HCEC 1CT (cell line): ENCODE measurements at places on chromosomes 12 and 14.

GRCh38 chr12:19572920-19573558, 133.7 kb downstream of the AEBP2 start:
- peak; percentile 61 for DNase-seq

DNA sequence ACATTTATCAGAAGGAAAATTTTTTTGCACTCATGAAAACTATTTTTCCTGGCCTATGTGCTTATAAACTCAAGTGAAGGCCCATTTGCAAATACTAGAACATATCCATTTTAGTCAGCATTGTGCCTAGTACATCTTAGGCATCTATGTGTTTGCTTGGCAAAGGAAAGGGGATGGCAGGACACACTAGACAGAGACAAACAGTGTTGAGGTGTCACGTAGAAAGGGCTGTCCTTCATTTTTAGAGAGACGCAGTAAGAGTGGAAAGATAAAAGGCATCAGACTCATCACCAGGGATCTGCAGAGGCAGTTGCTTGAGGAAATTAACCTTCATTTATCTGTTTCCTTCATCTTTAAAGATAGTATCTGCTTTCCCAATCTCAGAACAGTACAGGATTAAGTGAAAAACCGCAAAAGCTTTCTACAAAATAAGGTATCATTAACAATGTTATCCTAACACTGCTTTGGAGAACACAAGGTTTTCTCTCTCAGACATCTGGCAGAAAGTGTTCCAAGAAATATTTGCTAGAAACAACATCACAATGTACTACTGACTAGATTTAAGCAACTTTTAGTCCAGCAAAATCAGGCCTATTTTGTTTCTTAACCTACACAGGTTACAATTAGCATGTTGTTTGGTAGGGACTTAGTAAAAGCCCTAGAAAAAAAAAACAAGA, 2.0 kb downstream of the YBX3 start:
- DNase-seq: no peak

DNA sequence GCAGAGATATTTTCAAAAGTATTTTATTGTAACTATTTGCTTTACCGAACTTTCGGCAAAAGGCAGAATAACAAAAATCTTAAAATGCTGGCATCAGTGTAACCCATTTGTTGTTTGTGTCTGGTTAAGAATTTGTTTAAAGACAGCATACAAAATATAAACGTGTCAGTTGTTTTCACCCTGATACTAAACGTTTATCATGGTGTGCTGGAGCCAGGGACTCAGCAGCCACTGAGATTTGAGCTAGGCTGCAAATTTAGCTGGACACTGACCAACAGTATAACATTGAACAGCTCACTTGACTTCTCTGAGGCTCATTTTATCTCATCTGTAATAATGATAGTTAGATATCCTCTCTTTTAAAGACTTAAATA, 183.7 kb downstream of the TMTC3 start:
- peak; percentile 71 for DNase-seq

DNA sequence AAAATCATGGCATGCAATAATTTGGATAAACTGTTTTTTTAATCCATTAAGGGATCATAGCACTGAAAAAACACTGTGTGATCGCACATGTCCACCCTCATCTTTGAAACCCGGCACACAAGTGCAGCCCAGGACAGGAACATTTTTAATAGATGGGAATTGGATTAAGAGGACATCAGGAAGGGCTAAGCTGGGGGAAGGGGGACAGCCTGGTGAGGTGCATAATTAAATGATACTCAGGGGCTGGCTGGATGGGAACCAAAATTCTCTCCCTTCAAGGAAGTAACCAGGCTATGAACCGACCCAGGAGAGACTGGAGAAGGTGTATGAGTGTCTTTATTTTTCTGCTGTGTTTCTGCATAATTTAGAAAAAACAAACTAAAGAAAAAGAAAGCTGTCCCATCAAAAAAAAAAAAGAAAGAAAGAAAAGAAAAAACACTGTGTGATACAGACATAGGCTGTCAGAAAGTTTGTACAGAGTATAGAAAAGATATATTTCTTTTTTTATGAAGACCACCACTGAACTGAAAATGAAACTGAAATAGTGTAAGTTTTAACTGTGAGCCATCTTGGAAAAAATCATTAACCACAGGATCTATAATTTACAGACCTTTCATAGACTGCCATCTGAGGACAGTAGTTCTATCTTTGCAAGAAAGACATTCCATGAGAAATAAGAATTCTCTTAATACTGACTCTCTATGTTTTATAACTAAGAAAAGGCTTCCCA, 75.1 kb upstream of the SLC38A4 start:
- DNase-seq: no peak

- no peak for DNase-seq
Observed at GRCh38 chr14:88562532-88562830, 356 bp upstream of the ZC3H14 start.

DNA sequence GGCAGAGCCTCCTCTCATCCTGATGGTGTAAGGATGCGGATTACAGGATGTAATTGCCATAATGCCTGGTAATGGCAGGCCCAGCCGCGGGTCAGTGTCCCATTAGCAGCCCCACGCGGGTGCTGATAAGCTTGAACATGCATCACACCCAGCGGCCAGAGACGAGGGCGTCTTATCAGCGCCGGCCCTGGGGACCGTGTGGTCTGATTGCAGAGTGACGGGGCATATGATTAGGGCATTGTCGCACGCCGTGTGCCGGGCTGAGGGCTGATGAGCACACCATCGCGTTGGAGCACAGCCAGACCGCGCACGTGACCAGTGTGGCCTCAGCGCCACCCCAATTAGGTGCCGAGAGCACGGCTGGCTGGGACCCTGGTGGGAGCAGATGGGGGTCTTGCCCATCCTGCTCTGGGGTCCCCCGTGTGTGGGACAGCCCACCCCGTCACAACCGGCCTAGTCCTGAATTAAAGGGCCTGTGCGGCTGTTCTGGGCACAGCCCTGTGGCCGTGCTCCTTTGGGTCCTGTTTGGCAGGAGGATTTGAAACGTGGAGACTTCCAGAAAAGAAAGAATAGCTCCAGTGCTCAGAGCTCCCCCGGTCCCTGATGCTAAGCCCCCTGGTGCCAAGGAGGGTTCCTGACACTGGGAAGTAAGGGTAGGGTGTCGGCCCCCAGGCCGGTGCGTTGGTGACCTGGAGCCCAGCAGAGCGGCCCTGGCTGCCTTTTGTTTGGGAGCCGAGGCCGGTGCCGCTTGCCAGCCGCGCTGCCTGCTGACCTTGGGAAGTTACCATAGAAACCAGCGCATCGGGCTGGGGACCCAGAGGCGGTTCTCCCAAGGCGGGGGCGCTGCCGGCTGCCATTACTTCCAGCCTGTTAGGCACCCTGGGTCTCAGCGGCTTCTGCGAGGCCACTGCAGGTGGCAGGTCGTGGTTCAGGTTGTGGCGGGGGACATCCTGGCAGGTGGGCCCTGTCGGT, 20.7 kb downstream of the KIF26A start:
- DNase-seq: no peak

DNA sequence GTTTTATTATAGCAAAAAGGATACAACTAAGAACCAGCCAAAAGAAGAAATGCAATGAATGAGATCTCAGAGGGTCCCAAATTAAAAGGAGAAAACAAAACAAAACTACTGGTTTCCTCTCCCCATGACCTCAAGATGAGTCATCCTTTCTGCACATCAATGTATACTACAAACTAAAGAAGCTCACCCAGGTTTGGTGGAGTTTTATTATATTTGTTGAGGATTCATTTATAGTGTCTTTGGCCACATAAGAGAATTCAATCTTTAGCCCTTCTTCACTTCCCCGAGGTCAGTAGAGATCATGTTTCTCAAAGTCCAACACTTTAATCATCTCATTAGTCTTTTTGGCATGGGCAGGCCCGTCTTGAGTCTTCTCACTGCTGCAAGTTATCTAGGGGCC, 210.6 kb downstream of the SLC6A15 start:
- no peak for DNase-seq

DNA sequence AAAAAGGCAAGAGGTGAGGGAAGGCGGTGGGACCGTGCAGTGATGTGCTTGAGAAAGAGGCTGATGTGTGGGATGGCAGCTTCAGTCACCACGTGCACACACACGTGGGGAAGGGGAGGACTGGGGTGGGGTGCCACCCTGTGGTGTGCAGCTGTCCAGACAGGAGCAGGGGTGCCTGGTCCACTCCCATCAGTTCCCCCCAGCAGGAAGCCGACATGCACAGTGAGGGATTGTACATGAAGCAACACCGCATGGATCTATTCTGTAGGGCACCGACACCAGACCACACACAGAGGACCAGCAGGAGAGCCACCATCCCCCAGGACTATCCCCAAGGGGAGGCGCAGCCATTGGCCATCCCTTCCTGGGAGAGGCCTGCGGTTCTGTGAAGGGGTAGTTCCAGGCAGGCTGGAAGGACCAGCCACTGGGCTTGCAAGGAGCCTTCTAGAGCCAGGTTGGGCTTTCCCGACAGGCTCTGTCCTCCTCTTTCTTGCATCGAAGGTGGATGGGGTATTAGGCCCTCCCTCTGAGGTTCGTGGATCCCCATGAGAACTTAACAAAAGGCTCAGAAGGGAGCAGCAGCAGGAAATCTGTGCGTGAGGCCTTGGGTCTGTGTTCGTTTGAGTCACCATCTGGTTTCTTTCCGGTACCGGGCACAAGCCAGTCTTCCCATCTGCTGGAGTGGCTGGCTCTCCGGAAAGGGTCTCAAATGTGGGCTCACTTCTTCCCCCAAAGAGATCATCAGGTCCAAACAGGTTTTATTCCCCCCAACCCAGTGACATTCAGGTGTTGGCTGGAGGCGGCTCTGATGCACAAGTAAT, 59.8 kb downstream of the PLEKHG3 start:
- peak; percentile 37 for DNase-seq

GRCh38 chr14:92619671-92620456, 106.3 kb downstream of the RIN3 start:
- no peak for DNase-seq

GRCh38 chr12:6768437-6768914, 2.3 kb downstream of the PTMS start:
- no peak for DNase-seq

DNA sequence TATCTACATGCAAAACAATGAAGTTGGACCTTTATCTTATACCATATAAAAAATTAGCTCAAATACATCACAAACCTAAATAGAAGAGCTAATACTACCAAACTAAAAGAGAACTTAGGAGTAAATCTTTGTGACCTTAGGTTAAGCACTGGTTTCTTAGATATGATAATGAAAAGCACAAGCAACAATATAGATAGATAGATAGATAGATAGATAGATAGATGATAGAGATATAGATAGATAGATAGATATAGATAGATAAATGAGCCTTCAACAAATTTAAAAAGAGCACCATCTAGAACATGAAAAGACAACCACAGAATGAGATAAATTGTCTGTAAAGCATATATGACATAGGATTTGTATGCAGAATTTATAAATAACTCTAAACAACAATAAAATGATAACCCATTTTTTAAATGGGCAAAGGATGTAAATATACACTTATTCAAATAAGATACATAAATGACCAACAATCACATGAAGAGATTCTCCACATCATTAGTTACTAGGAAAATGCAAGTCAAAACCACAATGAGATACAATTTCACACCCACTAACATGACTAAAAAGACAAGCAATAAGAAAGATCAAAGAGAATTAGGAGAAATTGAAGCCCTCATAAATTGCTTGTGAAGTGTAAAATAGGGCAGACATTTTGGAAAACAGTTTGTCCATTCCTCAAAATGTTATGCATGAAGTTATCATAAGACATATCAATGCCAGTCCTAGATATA, 293.7 kb downstream of the BTG1 start:
- DNase-seq: no peak

- peak; percentile 96 for DNase-seq
Observed at GRCh38 chr12:119692997-119693396, 25.1 kb downstream of the PRKAB1 start.

DNA sequence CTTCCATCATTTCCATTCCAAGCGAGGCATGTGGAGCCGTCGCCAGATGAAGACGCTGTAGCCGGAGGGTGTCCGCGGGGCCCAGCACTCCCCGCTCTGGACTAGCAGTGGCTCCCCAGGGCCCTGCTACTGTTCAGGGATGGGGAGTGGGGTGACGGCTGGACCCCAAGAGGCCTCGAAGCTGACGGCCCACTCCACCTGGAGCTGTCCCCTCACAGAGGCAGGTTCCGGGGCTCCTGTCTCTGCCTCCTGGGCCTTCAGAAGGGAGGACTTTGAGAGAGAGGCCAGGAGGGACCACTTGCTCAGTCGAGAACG, 101.6 kb downstream of the B4GALNT3 start:
- DNase-seq: no peak

- peak; percentile 60 for DNase-seq
Observed at GRCh38 chr14:20697273-20698017, 8.9 kb downstream of the ANG start.

DNA sequence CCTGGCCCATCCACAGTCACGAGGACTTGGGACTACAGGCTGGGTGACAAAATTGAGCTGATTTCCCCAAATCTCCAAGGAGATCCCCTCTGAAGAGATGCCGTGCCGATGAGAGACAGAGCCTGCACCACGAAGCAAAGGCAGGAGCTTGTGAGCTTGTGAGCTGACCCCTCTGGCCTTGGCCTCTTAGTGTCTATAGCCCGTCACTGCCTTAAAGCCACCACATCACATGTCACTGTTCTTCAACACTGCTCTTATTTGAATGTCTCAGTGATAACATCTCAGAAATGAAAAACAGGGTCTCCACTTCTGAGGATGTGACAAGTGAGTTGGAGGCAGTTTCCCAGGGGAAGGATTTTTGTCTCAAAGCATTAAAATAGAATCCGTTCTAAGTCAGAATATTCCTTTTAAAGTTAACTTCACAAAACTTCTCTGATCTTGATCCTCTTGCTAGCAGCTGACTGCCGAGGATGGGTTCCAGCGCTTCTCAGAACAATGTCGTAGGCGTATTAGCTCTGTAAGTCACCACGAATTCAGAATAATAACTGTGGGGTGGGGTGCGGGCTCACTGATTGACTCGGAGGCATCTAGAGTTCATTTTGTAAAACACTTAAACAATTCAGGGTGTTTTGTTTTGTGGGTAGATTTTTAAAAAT, 37.5 kb downstream of the CHST11 start:
- DNase-seq: no peak

GRCh38 chr14:92687681-92688433, 60.6 kb downstream of the LGMN start:
- DNase-seq: no peak

DNA sequence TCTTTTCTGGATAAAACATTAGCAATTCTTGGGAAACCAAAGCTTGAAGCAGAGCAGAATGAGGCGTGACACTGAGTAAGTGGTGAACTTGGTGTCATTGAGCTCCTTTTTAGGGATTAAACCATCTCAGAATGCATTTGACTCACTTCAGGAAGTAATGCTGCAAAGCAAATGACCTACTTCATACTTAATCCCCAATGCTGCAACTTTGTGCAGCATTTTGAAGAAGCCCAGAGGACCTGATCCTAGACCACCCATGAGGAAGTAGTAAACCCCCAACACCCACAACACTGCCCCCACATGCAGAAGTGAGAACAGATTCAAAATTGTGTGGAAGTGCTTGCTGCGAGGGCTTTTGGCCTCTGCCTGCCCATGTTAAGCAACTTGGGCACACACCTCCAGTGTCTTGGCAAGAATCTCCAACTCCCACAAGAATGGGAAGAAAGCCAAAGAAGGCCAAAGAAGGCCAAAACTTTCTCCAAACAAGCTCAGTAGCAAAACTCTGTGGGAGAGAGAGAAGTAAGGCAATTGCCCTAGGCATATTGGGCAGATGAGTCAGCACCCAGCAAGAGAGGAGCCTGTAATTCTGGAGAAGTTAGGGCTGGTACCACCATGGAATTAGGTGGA, 69.2 kb upstream of the ETV6 start:
- DNase-seq: peak; percentile 43

- no peak for DNase-seq
Observed at GRCh38 chr12:117272690-117273089, 82.4 kb upstream of the FBXO21 start.

- DNase-seq: peak; percentile 54
Observed at GRCh38 chr14:22547313-22547947, 41.6 kb downstream of the DAD1 start.
